ENCODE measurements at places on chromosomes 5 and 9. TPM values are rescaled to one million over a fixed set of nuclear protein-coding genes. Genes with fewer than 3 reads are reported as not detected.

Gene ZMAT2
- total RNA-seq = 47.1 TPM

GRCh38 chr9:77910194-77910621, 121.4 kb downstream of the GNAQ start:
- DNase-seq = no peak

GRCh38 chr9:131621551-131622358, 76.4 kb downstream of the PRRT1B start:
- DNase-seq = no peak

GRCh38 chr9:135526089-135526729, 5.0 kb downstream of the LCN1 start:
- DNase-seq = no peak

Gene CCL21
- total RNA-seq = not detected

Gene SHC3
- 51.5 TPM for total RNA-seq

GRCh38 chr9:114289571-114290481, 33.1 kb upstream of the ORM1 start:
- no peak for DNase-seq

All from occipital lobe (tissue), 3 donors.